ENCODE measurements at places on chromosomes 3 and 15.

DNA sequence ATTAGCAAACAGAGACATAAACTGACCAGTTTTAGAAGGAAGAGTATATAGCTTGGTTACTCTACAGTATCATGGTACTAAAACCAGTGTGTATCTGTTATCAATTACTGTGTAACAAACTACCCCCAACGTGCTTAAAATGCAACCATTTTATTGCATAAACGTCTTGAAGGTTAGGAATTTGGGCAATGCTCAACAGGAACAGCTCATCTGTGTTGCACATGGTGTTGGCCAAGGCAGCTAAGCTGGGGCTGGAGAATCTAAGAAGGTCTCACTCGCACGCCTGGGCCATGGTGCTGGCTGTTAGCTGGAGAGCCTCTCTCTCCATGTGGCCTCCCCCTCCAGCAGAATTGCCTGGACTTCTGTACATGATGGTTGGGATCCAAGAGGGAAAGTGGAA is 81.2 kb upstream of the THBS1 start:
- DNase-seq = no peak

DNA sequence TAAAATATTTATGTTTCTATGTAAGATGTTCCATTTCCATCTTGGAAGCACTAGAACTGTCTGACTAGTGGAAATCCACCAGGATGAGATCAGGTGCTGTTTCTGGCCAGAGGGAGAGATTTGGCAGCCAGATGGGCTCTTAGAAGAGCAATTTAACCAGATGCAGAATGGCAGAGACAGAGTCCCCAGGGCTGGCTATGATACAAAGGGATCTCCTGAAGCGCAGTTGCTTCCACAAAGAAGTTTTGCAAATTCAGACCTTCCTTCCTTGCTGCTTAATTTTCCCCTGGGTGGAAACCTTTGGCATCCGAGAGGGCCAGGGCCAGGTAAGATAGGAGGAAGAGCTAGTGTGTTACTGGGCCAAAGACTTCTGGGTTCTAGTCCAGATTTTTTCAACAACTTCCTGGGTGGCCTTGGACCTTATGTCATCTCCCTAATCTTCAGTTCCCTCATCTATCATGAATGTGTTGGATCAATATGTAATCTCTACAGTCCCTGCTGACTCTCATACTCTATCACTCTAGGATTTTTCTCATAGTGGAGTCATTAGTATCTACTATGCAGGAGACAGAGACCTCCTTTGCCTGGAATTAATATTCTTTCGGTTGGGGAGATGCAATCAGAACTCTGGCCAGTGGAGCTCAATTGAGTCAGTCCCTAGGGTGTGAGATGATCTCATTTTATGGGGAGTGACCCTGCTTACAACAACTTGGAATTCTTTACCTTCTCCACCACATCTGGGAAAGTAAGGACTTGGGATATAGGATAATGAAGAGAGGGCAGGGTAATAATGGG is 41.1 kb upstream of the NDUFB4 start:
- no peak for DNase-seq

GRCh38 chr3:197951392-197951990 is 1.5 kb downstream of the RPL35A start:
- no peak for DNase-seq

GRCh38 chr3:65284961-65285360 is 597.2 kb upstream of the ADAMTS9 start:
- DNase-seq = no peak

- DNase-seq = no peak
Measured at GRCh38 chr3:139289860-139290524, 53.8 kb upstream of the MRPS22 start.

DNA sequence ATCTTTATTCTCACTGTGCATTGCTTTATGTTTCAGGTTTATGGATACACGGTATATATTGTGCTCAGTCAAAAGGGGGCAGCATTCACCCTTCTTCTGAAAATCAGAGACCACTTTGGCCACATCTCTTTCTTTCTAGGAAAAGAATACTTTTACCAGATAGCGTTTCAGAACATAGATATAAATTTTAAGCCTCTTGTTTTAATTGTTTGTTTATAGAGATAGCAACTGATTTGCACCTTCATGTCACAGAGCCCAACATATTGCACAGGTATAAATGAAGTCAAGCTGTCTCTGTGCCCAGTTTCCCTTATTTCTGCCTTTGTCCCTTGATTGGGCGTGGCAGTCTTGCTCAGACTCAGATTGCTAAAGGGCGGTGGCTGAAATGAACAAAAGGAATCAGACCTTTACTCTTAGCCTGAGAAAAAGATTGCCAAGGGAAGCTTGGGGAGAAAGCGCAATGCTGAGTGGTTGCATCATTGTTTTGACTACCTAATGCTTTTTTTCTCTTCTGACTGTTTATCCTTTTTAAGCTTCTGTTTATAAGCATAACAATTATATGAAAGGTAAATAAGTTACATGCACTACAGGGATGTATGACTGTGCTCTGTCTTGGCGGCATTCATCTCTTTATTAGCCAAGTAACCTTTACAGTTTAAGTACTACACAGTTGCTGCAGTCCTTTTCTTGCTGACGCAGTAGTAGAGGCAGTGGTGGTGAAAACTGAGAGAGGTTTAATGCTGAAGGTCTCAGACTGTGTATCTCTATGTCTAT is 70.8 kb upstream of the ZBTB20 start:
- no peak for DNase-seq

DNA sequence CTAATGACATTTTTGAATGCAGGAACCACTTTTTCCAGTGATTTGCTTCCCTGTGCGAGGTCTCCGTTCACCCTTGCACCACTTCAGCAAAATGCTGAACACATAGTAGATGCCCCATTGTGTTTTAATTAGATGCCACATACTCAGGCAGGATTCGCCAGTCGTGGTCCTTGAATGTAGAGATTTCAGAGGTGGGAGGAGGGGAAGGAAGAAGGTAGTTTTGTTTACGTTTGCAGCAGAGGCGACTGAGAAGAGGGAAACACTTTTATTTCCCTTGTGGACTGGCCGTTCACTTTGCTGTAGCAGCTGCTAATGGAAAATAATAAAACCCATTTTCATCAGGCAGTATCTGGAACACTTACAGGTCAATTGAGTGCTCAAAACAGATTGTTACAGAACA is 262.8 kb upstream of the TBL1XR1 start:
- DNase-seq = no peak

DNA sequence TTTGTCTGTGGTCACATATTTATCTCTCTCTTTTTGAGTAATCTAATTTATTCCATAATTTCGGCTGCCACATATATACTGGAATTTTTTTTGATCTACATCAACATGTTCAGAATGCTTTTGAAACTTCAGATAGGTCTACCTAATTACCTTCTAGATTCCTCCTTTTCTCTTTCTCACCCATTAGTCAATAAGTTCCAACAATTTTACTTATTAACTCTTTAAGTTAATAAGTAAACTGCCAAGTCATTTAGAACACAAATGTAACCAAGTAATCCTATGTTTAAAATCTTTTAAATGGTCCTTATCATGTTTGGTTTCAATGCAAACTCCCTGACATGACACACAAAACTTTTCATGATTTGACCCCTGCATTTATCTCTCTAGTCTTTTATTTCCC is 410.5 kb downstream of the UNC13C start:
- no peak for DNase-seq

DNA sequence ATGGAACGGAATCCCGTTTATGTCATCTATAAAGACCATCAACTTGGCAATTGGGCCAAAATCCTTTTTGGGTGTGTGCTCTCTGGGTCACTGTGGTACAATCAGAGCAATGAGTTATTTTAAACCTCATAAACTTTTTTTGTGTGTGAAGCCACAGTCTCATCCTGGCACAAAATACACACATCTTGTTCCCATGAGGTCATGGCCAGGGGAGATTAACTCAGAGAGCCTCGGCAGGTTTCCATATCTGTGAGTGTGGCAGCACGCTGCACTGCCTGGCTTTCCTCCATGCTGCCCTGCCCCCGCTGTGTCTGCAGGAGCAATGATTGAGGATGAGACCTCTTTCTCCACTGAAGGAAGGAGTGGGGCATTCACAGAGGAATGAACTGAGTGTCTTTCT is 54.0 kb upstream of the DLG1 start:
- no peak for DNase-seq

GRCh38 chr3:159859424-159859823 is 129.2 kb upstream of the IL12A start:
- DNase-seq = no peak

DNA sequence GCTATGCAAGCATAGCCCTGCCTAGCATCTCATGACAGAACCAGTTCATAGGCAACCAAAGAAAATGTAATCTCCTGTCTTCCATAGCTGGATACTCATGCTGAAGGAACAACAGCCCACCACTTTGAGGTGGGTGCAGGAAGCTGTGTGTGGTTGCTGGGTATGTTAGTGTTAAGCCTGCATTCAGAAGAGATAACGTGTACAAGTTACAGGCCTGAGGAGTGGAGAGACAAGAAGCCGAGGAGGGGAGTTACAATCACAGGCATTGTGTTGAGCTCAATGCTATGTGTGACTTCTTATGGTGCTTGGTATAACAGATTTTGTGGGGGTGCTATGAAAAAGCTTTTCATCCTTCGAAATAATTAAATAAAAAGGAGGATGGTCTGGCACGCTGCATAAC is 42.8 kb upstream of the SECISBP2L start:
- no peak for DNase-seq

- DNase-seq = no peak
Measured at GRCh38 chr3:183230826-183231225, 22.2 kb upstream of the B3GNT5 start.

GRCh38 chr3:50627407-50628051 is 10.6 kb downstream of the MAPKAPK3 start:
- no peak for DNase-seq

GRCh38 chr15:83312071-83312470 is 27.6 kb upstream of the BNC1 start:
- DNase-seq = no peak

DNA sequence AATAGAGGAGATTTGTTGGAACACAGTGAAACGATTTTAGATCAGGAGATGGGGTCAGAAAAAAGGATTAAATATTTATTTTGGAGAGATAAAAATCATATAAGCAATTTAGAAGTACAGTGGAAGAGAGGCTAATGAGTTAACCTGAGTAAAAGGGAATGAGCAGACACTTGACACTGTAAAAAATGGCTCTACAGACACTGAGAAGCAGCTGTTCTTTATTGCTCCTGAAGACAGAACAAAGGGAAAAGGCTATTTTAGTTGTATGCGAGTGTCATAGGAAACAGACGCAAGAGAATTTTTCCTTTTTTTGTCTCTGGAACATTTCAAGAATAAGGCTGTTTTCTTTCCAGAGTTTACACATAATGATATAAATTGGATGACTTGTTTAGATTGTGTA is 34.3 kb downstream of the ASTE1 start:
- DNase-seq = no peak

DNA sequence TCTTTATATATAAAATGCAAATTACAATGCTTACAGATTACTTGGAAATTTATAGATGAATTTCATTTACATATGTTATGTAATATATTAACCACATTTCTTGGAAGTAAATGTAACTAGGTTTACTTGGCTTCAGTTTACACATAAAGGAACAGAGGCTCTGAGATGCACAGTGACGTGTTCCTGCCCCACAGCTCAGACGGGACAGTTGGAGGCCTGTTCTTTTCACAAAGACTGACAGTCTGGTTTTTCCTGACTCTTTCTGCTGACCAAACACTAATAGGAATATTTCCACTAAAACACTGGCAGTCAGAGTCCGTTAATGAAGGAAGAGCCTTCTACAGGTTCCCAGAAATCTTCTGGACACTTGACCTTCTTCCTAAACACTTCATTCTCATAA is 336.1 kb downstream of the MFSD1 start:
- DNase-seq = no peak

DNA sequence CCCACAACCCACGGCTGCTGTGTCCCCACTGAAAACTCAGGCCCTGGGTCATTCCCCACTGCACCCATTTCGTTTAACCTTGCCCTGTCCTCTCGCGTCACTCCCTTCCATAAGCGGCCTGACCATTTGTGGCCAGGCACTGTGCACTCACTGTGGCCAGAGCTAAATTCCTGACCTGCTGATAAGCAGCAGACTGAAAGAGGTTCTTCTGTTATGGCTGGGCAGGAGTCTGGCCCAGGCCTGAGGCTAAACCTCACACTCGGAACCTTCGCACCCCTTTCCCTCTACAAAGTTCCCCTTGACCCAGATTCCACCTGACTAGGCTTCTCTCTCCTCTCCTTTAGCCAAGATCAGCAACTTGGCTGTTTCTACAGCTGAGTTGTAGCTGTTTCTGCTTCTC is 62.3 kb downstream of the ADAMTS17 start:
- DNase-seq = no peak

GRCh38 chr3:195087328-195087727 is 183.6 kb downstream of the XXYLT1 start:
- no peak for DNase-seq

DNA sequence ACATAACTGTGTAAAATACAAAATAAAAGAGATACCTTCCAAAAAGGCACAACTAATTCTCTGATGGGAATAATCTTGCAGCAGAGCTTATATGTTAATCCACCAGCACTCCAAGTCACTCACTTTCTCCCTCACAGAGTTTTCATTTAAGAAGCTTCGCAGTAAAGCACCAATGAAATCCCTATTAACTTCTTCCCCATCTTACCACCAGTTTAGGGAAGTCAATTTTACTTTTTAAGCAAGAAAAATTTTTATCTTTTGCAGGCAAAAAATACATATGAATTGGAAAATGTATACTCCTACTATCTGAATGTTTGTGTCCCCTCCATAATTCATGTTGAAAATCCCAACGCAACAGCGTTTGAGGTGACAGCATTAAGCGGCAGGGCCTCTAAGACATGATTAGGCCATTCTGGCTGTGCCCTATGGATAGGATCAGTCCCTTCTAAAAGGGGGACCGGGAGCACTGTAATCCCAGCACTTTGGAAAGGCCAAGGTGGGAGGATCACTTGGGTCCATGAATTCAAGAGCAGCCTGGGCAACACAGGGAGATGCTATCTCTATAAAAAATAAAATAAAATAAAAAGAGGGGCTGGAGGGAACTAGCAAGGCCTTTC is 435.8 kb downstream of the SHQ1 start:
- DNase-seq = no peak

GRCh38 chr3:48232734-48233133 is 8.2 kb upstream of the ZNF589 start:
- no peak for DNase-seq

DNA sequence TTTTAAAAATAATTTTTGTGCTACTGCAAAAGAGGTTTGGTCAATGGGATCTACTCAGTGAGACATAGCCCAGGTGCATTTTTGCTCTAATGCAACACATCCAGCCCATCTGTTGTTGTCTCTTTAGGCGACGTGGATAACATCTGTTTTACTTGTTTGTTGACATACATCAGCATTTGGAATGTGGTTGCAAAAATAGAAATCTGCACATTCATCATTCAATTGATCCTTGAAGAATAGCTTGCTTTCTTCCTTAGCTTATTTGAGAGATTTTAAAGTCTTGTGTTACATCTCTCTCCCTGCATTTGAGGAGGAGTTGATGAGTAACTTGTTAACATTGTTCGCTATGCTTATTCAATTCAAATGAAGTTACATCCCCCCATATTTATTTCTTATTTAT is 1202.3 kb downstream of the NSUN3 start:
- no peak for DNase-seq

GRCh38 chr15:38565287-38565670 is 665 bp upstream of the RASGRP1 start:
- no peak for DNase-seq

Measured in stimulated activated CD8-positive, alpha-beta memory T cell treated with anti-CD3 and anti-CD28 coated beads, Interleukin-4, amount 100 ng/mL, for 1 hour (primary cell).